ENCODE measurements at places on chromosomes 13 and 19.

DNA sequence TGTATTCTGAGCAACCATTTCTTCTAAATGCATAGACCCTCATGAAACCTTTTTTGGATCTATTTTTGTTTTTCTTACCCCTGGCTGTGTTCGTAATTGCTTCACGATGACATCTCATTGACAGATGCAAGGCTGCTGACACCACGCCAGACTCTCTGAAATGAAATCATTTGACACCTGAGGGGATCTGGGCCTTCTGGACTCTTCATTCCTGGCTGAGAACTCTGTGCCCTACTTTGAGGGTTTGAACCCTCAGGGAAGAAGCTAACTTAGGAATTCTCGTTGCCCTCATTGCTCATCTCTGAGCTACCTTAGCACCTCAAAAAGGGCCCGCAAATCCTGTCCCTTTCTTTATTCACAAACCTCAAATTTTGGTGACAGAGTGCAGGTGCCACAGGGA is 40.5 kb upstream of the NBEA start:
- no peak for DNase-seq

- DNase-seq, result no peak
Observed at GRCh38 chr19:30667227-30667626, 295.0 kb downstream of the ZNF536 start.

DNA sequence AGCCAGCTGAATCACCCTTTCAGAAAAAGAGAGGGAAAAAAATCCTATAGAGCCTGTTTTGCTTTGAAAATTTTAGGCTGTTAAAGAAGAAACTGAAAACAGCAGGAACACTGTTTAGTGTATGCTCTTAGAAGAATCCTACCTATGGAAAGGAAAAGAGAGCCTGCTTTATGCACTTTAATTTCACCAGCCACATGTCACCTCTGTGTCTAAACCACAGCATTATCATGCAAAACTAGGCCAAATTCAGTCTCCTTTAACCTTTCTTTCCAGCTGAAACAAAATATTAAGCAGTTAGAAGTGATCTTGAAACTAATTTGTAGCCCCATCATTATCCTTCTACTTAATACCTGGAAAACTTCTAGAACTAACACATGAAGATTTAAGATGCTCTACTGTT is 97.2 kb upstream of the MAB21L1 start:
- no peak for DNase-seq

GRCh38 chr13:106372199-106373155 is 163.0 kb downstream of the EFNB2 start:
- DNase-seq, result no peak

DNA sequence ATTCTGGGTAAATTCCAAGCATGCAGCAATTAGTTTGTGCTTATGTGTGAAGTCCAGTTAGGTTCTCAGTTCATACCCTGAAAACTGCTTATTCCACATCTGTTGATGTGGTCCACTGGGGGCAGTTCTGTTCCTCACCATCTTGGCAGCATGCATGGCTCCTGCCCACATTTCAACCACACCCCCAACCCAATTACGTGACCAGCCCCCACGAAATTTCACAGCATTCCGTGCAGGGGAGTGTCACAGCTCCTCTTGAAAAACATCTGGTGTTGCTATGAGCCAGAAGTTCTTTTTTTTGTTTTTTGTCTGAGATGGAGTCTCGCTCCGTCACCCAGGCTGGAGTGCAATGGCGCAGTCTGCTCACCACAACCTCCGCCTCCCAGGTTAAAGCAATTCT is 9.1 kb upstream of the ERVK3-1 start:
- DNase-seq, result no peak

DNA sequence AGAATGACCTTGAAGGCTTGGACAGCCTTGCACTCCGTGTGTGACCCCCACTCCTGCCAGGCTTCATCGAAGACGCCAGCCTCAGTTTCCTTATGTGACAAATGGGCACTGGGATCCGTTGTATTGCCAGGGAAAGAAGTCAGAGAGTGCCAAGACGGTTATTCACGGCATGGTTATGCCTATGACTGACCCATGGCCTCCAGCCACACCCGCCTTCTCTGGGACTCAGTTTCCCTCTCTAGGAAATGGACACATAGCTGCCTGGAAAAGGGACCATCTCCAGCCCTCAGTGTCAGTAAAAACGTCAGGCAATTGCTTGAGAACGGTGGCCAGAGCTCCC is 915 bp upstream of the UBE2S start:
- no peak for DNase-seq

DNA sequence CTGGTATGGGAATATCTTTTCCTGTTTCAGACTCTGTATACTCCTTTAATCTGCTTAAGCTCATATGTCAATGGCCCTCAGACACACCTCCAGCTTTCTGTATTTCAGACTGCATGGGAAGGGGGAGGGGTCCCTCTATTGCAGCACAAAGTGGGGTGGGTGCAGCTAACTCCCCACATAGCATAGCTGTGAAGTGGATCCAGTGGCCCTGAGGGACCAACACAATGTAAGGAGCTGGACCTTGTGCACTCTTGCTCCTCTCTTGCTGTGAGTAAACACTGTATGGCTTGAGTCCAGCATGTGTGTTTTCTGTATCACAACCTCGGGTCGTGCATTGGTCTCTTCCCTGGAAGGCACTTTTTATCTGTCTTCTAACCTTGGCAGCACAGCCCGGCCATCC is 669.9 kb downstream of the PCDH9 start:
- DNase-seq, result no peak

- peak; percentile 5 for DNase-seq
Observed at GRCh38 chr13:65638572-65639168, 1591.5 kb downstream of the PCDH9 start.

DNA sequence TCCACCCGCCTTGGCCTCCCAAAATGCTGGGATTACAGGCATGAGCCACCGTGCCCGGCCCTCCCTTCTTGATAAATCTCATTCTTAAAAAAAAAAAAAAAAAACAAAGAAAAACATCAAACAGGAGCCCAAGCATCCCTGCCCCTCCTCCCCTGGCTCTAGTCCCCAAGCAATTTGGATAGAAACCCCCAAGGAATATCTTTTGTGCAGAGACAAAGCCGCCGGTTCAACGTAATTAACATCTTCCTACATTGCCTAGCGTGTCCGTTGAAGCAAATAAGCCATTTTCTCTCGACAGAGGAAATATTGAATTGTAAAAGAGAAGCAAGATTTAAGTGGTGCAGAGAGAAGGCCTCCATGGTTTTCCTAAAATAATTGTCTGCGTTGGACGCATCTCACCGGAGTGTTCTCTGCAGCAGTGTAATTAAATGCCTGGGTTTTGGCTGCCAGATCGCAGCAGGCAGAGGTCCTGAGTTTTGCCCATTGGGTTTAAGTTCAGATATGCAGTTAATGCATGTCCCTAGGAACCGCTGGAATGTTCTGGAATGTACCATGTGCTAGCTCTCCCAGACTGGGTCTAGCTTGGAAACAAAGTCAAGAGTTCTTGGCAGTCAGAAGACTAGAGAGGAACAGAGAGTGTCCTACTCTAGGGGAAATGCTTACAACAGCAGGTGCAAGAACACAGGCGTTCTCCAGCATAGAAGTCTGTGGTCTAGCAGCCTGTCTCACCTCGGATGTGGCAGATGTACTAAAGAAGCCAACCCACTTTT is 30.8 kb downstream of the PIN1 start:
- no peak for DNase-seq

DNA sequence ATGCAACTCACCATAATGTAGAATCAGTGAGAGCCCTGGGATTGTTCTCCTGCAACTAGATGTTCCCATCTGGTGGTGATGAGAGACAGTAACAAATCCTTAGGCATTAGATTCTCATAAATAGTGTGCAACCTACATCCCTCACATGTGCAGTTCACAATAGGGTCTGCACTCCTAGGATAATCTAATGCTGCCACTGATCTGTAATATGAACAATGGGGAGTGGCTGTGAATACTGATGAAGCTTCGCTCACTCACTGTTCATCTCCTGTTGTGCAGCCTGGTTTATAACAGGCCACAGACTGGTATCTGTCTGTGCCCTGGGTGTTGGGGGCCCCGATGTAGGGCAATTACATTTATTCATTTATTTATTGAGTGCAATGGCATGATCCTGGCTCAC is 86.9 kb downstream of the ZNF254 start:
- no peak for DNase-seq

DNA sequence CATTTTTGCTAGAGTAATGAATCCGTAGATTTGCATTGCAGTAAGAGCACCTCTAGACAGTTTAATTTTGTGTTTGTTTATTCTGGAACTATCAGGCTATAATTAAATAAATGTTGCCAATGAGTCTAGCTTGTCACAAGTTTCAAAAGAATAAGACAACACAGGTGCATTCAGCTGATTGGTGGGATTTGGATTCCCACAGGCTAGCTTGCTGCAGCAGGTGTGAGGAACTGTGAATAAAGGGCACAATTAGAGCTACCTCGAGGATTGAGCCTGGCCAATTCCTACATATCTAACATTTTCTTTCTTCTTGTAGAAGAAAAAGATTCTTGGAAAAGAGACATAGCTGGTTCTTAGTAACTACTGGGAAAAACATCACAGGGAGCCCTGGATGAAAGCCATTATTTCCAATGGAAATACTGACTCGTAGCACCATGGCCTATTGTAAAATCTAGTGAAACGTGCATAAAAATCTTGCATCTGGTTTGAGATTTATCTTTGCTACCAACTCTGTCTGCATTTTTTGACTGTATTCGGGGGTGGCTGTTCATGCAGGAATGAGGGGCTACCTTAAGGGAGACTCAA is 360.9 kb downstream of the FGF9 start:
- no peak for DNase-seq

- DNase-seq, result no peak
Observed at GRCh38 chr19:13353625-13354024, 152.7 kb downstream of the CACNA1A start.

- peak; percentile 15 for DNase-seq
Observed at GRCh38 chr13:43303033-43303729, 279.8 kb downstream of the DNAJC15 start.

DNA sequence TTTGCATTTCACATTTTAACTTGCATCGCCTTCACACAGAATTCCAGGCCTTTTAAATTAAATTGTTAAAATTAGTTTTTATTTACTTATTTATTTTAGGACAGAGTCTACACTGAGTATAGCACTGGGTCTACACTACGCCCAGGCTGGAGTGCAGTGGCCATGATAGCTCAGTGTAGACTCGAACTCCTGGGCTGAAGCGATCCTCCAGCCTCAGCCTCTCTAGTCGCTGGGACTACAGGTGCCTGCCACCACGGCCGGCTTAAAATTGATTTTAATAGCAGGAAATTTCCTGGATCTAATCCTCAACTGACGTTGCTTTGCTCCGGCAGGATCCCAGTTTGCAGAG is 301 bp upstream of the ZNF610 start:
- no peak for DNase-seq

DNA sequence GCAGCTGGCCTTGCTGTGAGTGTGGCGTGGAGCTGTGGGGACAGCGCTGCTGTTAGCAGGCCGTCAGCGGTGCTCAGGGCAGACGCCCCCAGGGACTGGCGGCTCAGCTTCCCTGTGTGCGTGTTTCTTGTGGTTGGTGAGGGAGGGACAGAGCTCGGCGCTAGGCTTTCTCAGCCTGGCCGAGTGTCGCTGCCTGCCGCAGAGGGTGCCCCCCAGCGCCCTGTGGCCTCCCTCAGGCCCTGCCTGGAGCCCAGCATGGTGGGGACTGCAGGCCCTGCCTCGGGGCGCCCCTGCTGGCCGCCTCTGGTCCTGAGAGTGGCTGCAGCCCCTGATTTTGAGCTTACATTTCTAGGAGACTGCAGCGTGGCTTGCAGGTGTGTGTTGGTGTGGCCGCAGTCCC is 35.5 kb downstream of the DOT1L start:
- DNase-seq, result no peak

DNA sequence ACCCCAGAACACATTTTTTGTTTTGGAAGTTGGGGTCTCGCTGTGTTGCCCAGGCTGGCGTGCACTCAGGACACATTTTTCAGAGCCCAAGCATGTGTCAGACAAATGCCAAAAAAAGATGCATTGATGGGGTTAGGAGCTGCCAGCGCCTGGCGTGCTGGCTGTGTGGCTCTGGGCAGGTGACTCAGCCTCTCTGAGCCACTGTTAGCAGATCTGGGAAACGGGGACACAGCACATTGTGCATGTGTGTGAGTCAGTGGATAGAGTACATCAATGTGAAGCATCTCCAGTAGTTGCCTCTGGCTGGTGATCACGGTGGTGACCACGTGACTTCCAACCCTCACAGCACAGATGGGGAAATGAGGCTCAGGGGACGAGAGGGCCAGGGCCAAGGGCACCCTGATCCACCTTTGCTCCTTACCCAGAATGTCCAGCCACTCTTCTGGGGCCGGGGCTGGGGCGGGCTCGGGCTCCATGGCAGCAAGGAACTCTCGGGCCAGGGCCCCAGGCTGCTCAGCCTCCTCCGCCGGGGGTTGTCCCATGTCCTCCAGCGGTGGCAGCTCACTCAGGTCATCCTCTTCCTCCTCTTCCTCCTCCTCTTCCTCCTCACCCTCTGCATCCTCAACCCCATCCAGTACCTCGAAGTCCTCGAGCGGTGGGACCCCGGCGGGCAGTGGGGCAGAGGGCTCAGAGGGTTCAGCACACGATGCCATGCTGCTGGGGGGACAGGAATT is 1.9 kb downstream of the FKBP8 start:
- no peak for DNase-seq

GRCh38 chr13:24827799-24828198 is 63.8 kb downstream of the RNF17 start:
- no peak for DNase-seq

GRCh38 chr13:51823359-51823758 is 19.4 kb upstream of the DHRS12 start:
- DNase-seq, result no peak

- DNase-seq, result no peak
Observed at GRCh38 chr13:104920091-104920490, 1615.4 kb downstream of the EFNB2 start.

GRCh38 chr13:102041544-102041943 is 360.3 kb downstream of the FGF14 start:
- DNase-seq, result no peak

DNA sequence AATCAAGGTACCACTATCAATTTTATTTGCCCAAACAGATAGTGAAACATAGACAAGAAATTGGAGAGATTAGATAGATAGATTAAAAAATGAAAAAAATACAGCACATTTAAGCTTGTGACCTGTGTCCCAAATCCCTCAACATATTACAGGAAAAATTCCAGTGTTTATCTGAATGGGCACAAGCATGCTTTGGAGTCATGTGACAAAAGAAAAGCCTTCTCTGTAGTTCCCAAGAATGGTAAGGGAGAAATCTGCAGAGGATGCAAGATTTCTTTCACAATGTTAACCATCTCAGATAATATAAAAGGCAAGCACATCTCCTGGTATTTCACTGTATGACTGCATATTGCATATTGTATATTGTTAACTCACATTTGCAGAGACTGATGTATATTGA is 168.0 kb downstream of the PCDH9 start:
- DNase-seq, result no peak

DNA sequence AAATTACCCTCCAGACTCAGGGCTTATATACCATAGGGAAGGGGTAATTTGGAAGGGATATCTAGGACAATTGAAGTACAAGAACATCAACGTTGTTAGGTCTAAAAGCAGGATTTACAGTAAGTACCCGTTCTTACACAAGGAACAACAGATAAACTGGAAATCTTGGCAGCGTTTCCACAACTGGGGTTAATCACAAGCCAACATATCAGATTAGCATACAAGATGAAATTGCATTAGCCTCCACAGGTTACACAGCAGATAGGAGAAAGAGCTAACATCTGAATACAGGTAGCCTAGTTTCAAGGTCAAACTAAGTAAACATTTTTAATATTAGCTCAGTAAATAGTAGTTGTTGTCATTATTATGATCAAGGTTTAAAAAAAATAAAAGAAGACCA is 1214.0 kb upstream of the PCDH20 start:
- no peak for DNase-seq

All from GM19239 (cell line).